Activated CD4-positive, alpha-beta T cell treated with anti-CD3 and anti-CD28 coated beads for 24 hours (primary cell): ENCODE measurements at places on chromosomes 1 and 21.

GRCh38 chr1:241701483-241702295, 49.6 kb downstream of the WDR64 start:
- no peak for DNase-seq

GRCh38 chr1:173418107-173418985, 58.8 kb upstream of the PRDX6 start:
- DNase-seq = no peak

DNA sequence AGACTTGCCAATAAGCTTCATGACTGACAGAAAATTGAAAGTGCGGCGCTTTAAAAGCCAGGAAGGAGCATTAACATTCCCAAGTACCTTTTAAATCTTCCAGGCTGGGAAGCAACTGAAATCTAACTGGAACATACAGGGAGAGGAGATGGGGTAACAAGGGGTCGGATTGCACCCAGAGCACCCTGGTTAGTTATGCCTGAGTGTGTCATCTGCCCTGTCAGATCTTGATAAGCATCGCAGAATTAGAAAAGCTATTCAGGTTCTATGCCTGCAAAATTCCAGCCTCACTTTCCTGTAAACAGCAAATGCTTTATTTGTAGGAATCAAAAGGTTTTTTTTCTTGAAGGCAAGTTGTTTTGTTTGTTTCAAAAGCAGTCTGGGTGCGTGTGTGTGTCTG, 58.5 kb downstream of the SERBP1 start:
- DNase-seq = no peak

GRCh38 chr1:206540044-206540780, 32.9 kb downstream of the RASSF5 start:
- DNase-seq = no peak

- no peak for DNase-seq
These were observed 58.0 kb downstream of the NDUFS5 start for GRCh38 chr1:39084191-39084590.
